Immature natural killer cell (primary cell): ENCODE measurements at places on chromosomes 1 and 21. TPM values are rescaled to one million over a fixed set of nuclear protein-coding genes. Genes with fewer than 3 reads are reported as not detected.

DNA sequence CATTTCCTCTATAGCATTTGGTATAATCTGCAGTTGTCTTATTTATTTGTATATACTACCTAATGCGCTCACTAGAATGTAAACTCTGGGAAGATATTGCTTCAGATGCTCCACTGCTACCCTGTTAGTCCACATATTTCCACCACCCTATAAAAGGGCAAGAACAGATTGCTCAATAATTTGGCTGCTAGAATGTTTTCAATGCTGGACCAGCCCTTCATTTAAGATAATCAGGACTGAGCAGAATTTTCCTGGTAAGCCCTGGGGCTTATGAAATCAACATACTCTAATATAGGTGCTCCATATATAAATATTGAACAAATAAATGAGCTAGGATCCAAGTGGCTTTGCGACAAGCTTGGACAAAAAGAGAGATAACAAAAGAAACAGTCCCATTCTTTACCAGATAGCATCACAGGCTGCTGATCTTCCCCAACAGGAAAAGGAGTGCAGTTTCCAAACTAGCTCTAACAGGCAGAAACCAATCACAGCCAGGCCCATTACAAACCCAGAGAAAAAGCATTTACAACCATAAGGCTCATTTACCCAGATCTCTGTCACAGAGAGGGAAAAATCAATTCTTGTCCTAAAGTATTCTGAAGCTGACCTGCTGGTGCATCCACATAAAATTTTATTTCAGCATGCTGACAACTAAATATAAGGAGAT is 8.3 kb downstream of the BCAR3 start:
- no peaks in the 10 kb centered on the region for H3K4me1 ChIP-seq
- H3K36me3 ChIP-seq: no peaks in the 10 kb centered on the region
- no peak overlapping the region for H3K27ac ChIP-seq
- H3K27me3 ChIP-seq: peaks cover 5% of the 10 kb centered on the region
- DNase-seq: no peak
- no peak overlapping the region for H3K4me3 ChIP-seq

GRCh38 chr1:39295901-39296300 is 91.4 kb downstream of the MACF1 start:
- no peak for DNase-seq
- no peak overlapping the region for H3K4me3 ChIP-seq
- H3K27ac ChIP-seq: no peak overlapping the region
- H3K27me3 ChIP-seq: no peaks in the 10 kb centered on the region

DNA sequence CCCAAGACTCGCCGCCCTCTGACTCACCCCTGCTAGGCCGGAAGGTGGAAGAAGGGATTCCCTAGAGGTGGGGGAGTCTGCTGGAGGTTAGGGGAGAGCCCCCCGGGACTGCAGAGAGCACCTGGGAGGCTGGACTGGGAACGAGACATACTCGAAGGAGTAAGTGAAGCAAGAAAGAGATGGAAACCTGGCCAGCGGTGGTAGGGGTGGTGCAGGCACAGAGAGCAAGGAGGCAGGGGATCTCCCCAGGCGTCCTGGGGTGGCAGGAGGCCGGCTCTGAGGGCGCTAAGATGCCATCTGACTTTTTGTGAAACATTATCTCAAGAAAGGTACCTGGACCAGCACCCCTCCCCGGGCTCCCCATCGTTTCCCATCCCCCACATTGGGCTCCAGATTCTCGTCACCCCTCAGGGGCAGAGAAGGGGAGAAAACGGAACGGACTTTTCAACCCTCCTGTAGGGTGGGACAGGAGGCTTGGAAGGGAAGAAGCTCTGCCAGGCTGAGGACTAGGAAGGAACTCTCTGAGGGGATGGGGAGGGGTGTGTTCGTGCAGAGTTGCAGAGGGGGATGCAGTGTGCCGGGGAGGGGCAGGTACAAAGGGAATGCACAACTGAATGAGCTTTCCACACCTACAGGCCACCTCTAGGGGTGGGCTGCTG is 708 bp downstream of the CHRNB2 start:
- H3K4me3 ChIP-seq: no peak overlapping the region
- H3K36me3 ChIP-seq: no peaks in the 10 kb centered on the region
- DNase-seq: no peak

DNA sequence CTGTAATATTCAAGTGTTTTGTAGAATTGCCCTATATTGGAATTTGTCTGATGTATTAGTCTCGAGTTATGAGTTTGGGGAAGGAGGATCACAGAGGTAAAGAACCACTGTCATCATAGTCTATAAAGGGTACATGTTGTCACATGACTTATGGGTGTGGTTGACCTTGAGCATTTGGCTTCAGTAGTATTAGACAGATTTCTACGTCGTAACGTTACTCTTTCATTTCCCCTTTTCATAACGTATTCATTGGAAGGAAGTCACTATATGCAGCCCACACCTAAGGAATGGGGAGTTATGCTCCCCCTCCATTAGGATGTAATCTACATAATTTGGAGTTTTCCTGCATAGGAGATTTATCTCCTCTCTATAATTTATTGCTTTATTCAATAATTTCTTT is 110.1 kb upstream of the VAV3 start:
- DNase-seq: no peak
- H3K36me3 ChIP-seq: no peaks in the 10 kb centered on the region
- no peak overlapping the region for H3K27ac ChIP-seq

DNA sequence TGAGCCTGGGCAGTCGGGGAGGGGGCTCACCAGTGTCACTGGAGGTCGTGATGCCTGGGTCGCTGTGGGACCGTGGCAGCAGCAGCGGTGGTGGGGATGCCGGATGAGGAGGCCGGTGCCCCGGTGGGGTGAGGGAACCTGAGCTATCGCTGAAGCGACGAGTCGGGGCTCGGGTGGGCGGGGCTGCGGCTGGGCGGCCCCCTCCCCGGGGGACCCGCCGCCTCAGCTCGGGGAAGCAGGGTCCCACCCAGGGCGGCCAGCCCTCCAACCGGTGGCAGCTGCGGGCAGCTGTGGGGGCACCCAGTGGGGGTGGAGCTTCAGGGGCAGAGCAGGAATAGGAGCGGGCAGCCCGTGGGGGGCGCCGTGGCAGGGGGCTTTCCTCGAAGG is 5.0 kb downstream of the ENTREP3 start:
- H3K4me1 ChIP-seq: peaks cover 21% of the 10 kb centered on the region
- no peak overlapping the region for H3K27ac ChIP-seq
- DNase-seq: no peak
- H3K36me3 ChIP-seq: no peaks in the 10 kb centered on the region
- peak overlapping the region; percentile 74 for H3K4me3 ChIP-seq
- peaks cover 12% of the 10 kb centered on the region for H3K27me3 ChIP-seq

GRCh38 chr1:159279773-159280172 is 22.4 kb upstream of the FCER1A start:
- no peaks in the 10 kb centered on the region for H3K36me3 ChIP-seq
- no peak for DNase-seq
- no peak overlapping the region for H3K4me3 ChIP-seq
- no peak overlapping the region for H3K27ac ChIP-seq
- no peaks in the 10 kb centered on the region for H3K4me1 ChIP-seq

DNA sequence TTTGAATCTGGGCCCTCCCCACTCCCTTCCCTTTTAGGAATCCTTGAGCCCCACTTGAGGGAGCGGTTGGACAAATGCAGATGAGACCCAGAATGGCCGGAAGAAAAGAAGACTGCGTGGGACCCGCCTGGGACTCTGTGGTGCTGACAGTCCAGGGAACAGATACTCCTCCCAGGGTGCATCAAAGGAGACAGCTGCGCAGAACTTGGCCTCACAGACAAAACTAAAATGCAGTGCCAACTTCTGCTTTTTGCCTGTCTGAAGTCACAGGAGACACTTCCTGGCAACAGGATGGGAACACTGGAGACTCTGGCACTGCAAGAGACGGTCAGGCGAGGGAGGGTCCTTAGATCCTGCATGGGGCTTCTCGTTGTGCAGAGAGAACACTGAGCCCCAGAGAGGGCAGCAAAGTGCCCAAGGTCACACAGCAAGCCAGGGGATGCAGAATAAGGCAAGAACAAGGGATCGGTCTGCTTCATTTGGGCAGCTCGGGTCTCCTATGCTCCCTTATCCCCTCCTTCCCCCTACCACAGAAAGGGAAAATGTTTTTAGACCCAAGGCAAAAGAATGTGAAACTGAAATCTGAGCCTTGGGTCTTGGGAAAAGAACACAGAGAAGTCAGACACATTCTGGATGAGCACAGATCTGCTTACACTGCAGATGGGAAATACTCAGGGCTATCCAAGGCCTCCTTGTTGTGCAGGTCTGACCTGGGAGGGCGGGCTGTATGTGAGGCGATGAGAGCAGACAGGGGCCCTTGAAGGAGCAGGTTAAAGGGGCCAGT is 182.4 kb downstream of the TRABD2B start:
- no peaks in the 10 kb centered on the region for H3K36me3 ChIP-seq
- H3K27me3 ChIP-seq: peaks cover 5% of the 10 kb centered on the region
- no peaks in the 10 kb centered on the region for H3K4me1 ChIP-seq

GRCh38 chr1:67190410-67190809 is 24.2 kb downstream of the IL23R start:
- no peak overlapping the region for H3K27ac ChIP-seq
- no peak for DNase-seq
- H3K4me3 ChIP-seq: no peak overlapping the region
- peaks cover 3% of the 10 kb centered on the region for H3K27me3 ChIP-seq
- no peaks in the 10 kb centered on the region for H3K36me3 ChIP-seq

GRCh38 chr1:160626509-160627342 is 20.1 kb downstream of the SLAMF1 start:
- H3K27ac ChIP-seq: no peak overlapping the region
- peaks cover 3% of the 10 kb centered on the region for H3K36me3 ChIP-seq
- H3K4me3 ChIP-seq: no peak overlapping the region

S100A7A gene
- not detected for polyA plus RNA-seq

MROH9 gene
- polyA plus RNA-seq: not detected

PRMT6 gene
- polyA plus RNA-seq: 18.7 TPM

EPHB2 gene
- not detected for polyA plus RNA-seq

MAP10 gene
- polyA plus RNA-seq: 0.55 TPM

PLPPR4 gene
- polyA plus RNA-seq: not detected
